ENCODE measurements at places on chromosomes 7 and 10.

- no peak for DNase-seq
Observed at GRCh38 chr7:4151926-4152549, 530.1 kb upstream of the FOXK1 start.

GRCh38 chr7:47435889-47436312, 146.0 kb downstream of the TNS3 start:
- DNase-seq = peak; percentile 41

DNA sequence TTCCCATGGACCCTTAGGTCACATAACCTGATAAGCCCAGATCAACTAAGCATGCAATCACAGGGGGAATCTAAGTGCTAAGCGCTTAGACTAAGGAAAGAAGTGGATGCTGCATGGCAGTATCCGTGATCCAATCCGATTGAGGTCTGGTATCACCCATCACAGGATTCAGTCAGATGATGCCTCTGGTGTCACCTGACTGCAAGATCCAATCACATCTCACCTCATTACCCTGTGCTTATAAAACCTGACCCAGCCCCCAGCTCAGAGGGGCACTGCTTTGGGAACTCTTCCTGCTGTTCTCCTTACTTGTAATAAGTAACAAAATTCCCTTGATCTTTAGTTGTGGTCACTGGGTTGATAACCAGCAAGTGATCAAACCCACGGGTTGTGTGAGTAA, 84.7 kb upstream of the TMEM168 start:
- no peak for DNase-seq

- DNase-seq = no peak
Observed at GRCh38 chr7:81293806-81294205, 375.0 kb upstream of the SEMA3C start.

- no peak for DNase-seq
Observed at GRCh38 chr7:70316745-70317144, 718.5 kb downstream of the AUTS2 start.

GRCh38 chr10:120282421-120282820, 174.6 kb upstream of the PLPP4 start:
- no peak for DNase-seq

DNA sequence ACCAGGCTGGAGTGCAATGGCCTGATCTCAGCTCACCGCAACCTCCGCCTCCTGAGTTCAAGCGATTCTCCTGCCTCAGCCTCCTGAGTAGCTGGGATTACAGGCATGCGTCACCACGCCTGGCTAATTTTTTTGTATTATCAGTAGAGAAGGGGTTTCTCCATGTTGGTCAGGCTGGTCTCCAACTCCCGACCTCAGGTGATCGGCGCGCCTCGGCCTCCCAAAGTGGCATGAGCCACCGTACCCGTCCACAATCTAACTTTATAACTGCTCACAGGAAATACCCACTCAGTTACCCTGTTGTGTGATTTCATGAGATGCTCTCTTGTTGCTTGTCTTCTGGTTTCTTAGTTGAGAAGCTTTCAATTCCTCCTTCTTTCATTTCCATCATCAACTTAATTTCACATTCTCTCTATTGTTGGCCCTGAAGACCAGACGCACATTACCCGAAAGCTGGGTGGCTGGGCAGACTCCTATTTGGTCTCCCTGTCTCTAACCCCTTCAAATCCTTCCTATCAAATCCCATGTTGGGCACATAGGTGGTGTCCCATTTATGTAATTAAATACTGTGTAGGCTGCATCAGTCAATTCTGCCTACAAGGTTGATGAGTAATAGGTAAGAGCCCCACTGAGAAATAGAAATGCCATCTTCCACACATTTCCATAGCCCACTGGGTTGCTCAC, 1.1 kb upstream of the GSTO2 start:
- no peak for DNase-seq

DNA sequence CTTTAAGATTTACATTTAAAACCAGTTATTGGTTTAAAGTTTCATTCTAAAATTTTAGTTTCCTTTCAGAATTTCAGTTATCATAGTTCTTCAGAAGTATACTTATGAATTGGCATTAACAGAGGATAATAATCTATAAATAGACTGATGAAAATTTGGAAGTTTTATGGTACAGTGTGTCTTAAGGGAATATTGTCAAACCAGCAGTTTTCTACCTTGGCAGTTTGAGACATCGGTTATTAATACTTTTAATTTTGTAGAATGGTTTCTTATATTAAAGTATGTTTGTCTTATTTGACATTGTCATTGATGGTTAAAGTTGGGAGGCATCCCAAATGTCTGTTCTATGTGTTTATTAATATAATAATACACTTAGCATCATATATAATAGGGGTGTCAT, 2.0 kb downstream of the AHR start:
- no peak for DNase-seq

GRCh38 chr10:92619368-92619767, 26.4 kb downstream of the KIF11 start:
- no peak for DNase-seq

GRCh38 chr10:121243609-121244241, 354.5 kb downstream of the FGFR2 start:
- DNase-seq = no peak

DNA sequence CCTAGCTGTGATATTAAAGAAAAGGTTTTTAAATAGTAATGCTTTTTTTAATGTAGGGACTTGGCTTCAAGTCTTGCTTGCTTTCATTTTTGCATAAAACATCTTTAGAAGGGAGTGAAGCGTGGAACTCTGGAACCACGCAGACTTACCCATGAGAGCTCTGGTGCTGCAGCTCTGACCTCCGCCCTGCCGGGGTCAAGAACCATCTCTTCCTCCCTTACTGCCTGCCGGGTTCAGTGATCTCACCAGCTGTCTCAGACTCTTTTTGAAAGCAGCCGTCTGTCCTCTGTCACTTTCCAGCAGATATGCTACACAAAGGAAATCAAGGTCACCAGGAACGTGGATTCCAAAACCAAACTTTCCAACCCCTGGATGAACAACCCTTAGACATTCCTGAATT, 353.8 kb downstream of the GPR37 start:
- DNase-seq = no peak

DNA sequence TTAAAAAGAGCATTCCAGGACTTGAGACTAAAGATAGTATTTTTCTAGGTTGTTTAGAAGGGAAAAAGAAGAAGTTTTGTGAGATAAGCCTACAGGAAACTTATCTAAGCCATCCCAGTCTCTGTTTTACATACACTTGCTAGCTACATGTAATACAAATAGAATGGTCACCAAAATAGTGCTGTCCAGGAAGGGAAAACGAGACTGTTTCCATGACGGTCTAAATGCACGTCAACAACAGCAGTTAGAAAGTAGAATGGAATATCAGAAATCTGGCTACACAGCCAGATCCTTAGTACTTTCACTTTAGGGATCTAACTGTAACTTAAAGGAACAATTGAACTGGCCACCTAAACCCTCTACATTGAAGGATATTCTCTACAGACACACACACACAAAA, 117.6 kb downstream of the TSPAN12 start:
- no peak for DNase-seq

DNA sequence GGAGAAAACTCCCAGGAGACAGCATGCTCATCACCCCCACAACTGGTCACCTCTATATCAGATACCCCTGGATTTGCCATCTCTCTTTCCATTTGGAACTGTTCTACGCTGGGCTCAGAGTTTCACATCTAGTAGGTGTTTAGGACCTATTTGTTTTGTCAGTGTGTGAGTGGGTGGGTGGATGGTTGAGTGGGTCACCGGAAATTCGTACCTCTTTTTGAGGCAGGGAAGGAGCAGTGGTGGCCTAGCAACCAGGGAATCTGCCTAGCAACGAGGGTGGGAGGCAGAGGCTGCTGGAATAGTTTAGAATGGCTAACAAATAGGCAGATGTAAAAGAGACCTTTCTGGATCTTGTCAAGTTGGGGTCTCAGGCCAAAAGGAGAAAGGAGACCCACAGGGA, 23.2 kb upstream of the SLF2 start:
- DNase-seq = no peak

DNA sequence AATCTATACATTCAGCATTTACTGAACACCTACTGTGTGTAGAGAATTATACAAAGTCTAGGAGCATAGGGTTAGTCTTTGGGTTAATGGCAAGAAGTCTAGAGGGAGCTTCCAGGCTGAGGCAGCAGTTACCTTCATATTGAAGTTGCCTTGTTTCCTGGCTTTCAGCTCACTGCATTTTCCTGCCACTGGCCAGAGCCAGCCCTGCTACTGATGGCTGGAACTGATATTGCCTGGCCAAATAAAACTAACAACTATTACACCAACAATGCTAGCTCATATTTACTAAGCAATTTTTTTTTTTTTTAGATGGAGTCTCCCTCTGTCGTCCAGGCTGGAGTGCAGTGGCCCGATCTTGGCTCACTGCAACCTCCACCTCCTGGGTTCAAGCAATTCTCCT, 165.7 kb upstream of the ITGB1 start:
- DNase-seq = no peak

DNA sequence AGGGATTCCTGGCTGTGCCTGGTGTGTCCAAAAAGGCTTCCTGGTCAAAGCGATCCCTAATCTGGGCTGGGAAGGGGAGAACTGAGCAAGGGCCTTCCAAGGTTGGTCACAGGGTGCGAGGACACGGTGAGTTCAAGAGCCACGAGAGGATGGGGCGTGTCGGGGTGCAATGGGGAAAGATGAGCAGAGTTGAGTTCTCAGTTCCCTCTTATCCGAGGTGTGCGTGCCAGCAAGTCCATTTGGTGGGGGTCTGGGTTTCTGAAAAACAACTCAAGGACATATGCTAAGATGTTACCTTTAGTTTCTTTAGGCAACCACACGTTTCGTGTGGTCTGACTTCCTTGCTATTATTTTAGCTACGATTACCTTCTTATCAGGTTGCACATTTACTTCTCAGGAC, 1.3 kb downstream of the ZNF775 start:
- DNase-seq = no peak

DNA sequence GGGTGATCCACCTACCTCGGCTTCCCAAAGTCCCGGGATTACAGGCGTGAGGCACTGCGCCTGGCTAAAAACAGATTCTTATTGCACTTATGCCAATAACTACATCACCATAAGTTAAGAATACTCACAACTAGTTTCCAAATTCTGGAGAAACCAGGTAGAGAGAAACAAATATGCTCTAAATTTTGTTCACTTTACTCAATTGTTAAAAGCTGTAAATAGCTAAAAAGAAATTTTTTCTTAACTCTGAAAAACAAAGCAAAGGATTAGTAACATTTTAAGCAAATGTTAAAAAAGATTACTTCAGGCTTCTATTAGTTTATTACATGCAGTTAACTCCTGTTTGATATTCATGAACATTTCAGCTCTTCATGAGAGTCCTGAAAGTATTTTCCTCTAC, 28.3 kb upstream of the ZMIZ2 start:
- DNase-seq = no peak

GRCh38 chr7:20519645-20520044, 95.8 kb upstream of the ABCB5 start:
- DNase-seq = no peak

- no peak for DNase-seq
Observed at GRCh38 chr7:99953649-99954048, 22.2 kb downstream of the AZGP1 start.

- no peak for DNase-seq
Observed at GRCh38 chr10:21300551-21300950, 224.9 kb downstream of the SKIDA1 start.

- no peak for DNase-seq
Observed at GRCh38 chr10:127046975-127047877, 142.0 kb downstream of the DOCK1 start.

DNA sequence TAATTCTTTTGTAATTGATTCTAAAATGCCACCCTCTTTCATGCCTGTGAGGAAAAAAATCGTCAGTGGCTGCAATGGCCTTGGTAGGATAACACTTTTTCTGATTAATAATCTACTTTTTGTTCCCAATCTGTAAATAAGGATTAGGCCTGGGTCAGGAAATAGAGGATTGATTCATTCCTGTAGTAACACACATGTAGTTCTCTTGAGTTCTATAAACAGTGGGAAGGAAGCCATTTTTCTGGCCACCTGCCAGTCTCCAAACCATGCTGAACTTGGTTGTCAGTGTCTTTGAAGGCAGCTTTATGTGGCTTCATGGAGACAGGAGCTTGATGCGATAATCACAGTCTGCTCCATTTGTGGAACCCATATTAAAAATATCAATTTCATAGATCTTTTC, 169.3 kb upstream of the NFE2L3 start:
- DNase-seq = no peak

DNA sequence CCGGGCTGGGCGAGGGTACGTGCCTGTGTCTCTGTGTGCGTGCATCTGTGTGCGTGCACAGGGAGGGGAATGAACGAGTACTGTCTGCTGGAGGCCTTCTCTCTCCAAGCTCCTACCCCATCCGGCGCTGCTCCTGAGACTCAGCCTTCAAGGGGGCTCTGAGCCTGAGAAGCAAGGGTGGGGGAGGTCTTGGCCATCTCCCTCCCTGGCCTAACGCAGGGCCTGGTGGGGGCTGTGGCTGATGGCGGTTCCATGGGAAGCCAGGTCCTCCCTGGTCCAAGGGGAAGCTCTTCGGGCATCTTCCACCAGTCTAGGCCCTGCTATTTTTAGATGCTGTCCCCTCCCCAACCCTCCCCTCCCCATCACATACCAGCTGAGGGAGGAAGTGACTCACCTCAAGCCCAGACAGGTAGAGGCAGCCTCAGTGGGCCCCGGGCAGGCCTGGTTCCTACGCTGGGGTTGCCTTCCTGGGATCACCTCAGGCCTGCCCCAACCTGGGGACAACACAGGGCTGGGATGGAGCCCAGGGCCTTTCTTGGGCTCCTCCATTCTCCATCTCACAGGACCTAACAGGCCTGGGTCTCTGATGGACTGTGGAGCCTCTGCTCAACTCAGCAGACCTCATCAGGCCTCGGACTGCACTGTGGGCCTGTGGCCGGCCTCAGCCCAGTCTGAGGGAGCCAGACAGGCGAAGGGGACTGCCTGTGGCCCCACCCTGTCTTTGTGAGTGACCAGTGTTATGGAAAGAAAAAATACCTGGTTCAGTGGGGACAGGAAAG, 32.2 kb downstream of the DNAJB12 start:
- DNase-seq = no peak

GRCh38 chr7:134098072-134098471, 29.1 kb upstream of the LRGUK start:
- DNase-seq = no peak

DNA sequence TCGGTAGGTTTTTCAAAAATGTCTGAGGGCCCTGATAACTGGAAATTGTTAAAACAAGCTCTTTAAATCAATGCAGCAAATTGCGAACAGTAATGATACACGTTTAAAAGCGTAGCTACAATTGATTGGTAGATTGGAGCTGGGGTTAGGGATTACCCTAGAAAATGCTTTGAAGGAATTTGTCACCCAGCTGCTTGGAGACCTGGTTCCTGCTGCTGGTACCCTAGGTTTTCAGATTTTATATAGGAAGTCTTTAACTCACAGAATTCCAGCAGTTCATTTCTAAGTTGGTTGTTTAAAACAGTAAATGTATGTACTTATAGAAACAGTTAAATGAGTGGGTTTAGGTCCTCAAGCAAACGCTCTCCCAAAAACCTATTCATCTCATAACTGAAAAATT, 1.5 kb downstream of the HECTD2 start:
- no peak for DNase-seq

DNA sequence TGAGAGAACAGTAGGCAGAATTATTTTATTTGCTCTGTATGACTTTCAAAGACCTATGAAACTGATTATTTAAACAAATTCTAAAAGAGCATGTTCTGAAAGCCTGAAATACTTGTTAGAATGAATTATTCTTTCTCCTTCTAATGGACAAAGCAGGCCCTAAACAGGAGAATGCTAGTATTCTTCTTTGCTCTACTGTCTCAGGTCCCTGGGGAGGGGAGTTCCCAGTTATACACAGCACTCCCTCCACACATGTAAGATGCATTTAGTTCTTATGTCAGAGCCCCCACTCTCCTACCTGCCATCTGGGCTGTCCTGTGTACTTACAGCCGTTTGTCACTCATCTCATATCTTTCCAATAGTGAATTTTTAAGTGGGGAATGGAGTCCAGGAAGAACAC, 633.5 kb upstream of the ANKRD30A start:
- no peak for DNase-seq

- no peak for DNase-seq
Observed at GRCh38 chr7:98514211-98515031, 102.7 kb upstream of the NPTX2 start.
